ENCODE measurements at places on chromosomes 3 and 15.

- DNase-seq: no peak
These were observed 415.3 kb downstream of the FOXP1 start for GRCh38 chr3:71168121-71168721.

DNA sequence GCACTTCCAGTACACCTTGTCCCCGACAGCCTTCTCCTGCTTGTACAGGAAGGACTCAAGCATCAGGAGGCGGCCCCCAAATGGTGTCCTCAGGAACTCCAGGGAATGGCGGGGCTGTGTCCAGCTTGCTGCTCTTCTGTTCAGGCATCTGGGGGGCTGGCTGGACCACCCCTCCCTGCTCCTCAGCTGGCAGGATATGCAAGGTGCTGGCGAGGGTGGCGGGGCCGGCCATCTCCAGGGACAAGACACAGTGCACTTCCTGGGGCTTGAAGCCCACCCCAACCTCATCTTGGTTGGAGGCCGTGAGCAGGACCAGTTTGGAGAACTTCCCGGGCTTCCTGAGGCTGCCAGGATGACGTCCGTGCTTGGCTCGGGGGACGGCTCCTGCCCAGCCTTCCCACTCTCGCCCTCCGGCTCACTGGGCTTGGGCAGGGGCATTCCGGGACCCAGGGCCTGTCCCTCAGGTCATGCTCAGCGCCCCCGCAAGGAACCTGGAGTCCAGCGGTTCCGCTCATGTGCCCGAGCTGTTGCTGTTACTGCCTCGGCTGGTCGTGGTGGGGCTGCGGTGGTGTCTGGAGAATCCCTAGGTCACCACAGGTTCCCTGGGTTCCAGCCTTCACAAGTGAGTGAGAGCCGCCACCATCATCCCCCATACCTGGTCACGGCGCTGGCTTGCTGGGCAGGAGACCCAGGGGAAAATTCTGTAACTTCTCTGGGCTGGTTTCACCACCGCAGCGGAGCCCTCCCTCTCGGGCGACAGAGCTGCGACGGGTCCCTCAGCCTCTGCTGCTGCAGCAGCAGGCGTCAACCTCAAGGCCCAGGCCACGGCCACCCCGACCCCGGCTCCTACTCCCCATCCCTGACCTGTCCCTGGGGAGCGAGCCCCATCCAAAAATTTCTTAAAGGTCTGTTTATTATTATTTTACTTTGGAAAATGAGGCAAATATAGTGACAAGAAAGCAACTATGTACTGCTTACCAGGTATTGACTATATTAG is 82.8 kb upstream of the FXR1 start:
- no peak for DNase-seq

- DNase-seq: no peak
These were observed 45.2 kb upstream of the GOLGA8B start for GRCh38 chr15:34628577-34629152.

DNA sequence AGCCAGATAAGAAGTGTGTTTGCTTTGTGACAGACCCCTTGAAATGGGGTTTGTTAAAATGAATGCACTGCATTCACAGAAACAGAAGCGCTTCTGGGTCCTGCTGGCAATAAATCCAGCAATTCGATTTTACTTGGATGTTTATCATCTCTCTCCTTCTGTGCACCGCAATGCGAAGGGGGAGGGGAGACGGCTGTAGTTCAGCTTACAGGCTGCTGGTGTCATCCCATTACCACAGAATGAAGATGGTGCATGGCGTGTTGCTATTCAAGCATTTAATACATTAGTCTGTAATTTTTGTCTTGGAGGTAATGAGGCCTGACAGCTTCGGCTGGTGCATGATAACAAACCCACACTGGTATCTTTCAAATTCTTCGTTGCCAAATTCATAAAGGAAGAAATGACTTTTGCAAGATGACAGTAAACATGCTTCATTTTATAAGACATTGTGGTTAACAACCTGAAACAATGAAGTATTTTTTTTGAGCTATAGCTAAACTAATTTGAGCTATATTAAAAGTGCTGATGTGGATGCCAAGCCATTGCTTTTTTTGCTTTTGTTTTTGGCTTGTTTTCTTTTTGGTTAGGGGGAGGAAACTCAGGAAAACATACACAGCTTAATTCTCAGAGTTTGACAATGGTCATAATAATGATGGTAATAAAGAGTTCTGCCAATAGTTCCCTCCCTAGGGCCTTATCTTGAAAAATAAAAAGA is 418.3 kb downstream of the OTOL1 start:
- DNase-seq: no peak

- peak; percentile 42 for DNase-seq
These were observed 59.2 kb upstream of the TRAK1 start for GRCh38 chr3:42031808-42032480.
